Activated B cell treated with CpG ODN at 0.5 μM for 24 hours (primary cell): ENCODE measurements at places on chromosomes 1 and 21. TPM values are rescaled to one million over a fixed set of nuclear protein-coding genes. Genes with fewer than 3 reads are reported as not detected.

DNA sequence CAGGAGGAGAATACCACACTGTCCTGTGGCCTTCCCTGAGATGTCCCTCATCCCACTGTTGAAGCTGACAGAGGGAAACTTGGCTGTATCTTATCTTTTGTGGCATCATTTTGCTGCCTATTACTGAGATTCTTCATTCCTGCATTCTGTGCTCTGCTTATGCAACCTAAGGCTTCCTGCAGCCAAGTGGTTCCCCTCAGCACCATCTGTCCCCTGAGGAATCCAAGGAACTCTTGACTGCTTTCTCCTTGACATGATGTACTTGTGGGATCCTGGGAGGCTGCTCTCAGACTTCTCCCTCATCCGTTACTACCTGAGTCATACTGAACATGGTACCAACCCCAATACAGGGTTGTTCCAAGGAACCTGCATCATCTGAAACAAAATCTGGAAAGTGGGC is 21.1 kb upstream of the RIMKLA start:
- no peak for DNase-seq
- H3K4me3 ChIP-seq, result no peak overlapping the region
- peaks cover 12% of the 10 kb centered on the region for H3K27me3 ChIP-seq
- H3K27ac ChIP-seq, result no peak overlapping the region
- peaks cover 6% of the 10 kb centered on the region for H3K4me1 ChIP-seq

GRCh38 chr1:54624466-54625464 is 1.4 kb upstream of the FAM151A start:
- no peak overlapping the region for H3K27ac ChIP-seq
- H3K4me3 ChIP-seq, result no peak overlapping the region
- DNase-seq, result no peak
- no peaks in the 10 kb centered on the region for H3K4me1 ChIP-seq

RPRD2 gene
- 27.1 and 28.6 TPM in 2 replicates for total RNA-seq

- peaks cover 6% of the 10 kb centered on the region for H3K36me3 ChIP-seq
- DNase-seq, result no peak
- H3K4me3 ChIP-seq, result peak overlapping the region; percentile 24
- H3K27ac ChIP-seq, result peak overlapping the region; percentile 96
- H3K4me1 ChIP-seq, result peaks cover 43% of the 10 kb centered on the region
These were observed 20.5 kb downstream of the STPG1 start for GRCh38 chr1:24392982-24393650.

GPA33 gene
- total RNA-seq, result not detected in 2 replicates

MAN1C1 gene
- total RNA-seq, result 0.20 and 0.34 TPM in 2 replicates

MAPKAPK2 gene
- total RNA-seq, result 71.2 and 72.1 TPM in 2 replicates

DNA sequence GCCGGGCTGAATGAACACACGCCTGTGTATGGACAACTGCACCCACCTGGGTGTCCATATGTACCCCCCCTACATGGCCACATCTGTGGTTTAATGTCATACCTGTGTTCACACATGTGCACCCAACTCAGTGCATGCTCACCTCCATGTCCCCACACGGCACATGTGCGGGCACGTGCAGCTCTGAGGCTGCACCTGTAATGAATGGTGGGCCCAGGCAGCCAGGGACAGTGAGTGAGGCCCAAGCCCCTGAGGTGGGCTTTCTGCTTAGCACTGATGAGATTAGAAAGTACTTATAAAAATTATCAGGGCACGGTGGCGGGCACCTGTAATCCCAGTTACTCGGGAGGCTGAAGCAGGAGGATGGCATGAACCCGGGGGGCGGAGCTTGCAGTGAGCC is 42.5 kb upstream of the CSF3R start:
- H3K27ac ChIP-seq, result no peak overlapping the region
- no peaks in the 10 kb centered on the region for H3K4me1 ChIP-seq
- no peak for DNase-seq
- no peak overlapping the region for H3K4me3 ChIP-seq

CLCNKB gene
- not detected in 2 replicates for total RNA-seq

GRCh38 chr21:30027986-30028385 is 88.2 kb upstream of the GRIK1 start:
- H3K4me1 ChIP-seq, result no peaks in the 10 kb centered on the region
- DNase-seq, result no peak
- no peak overlapping the region for H3K4me3 ChIP-seq
- H3K27ac ChIP-seq, result no peak overlapping the region
- H3K36me3 ChIP-seq, result no peaks in the 10 kb centered on the region
- no peaks in the 10 kb centered on the region for H3K27me3 ChIP-seq

EPS8L3 gene
- total RNA-seq, result not detected in 2 replicates

IL12RB2 gene
- 0.98 and 1.1 TPM in 2 replicates for total RNA-seq

- no peak for DNase-seq
- H3K4me3 ChIP-seq, result no peak overlapping the region
- peaks cover 2% of the 10 kb centered on the region for H3K36me3 ChIP-seq
- no peak overlapping the region for H3K27ac ChIP-seq
- peaks cover 7% of the 10 kb centered on the region for H3K27me3 ChIP-seq
These were observed 31.8 kb downstream of the CSF1 start for GRCh38 chr1:109942434-109942833.

DNA sequence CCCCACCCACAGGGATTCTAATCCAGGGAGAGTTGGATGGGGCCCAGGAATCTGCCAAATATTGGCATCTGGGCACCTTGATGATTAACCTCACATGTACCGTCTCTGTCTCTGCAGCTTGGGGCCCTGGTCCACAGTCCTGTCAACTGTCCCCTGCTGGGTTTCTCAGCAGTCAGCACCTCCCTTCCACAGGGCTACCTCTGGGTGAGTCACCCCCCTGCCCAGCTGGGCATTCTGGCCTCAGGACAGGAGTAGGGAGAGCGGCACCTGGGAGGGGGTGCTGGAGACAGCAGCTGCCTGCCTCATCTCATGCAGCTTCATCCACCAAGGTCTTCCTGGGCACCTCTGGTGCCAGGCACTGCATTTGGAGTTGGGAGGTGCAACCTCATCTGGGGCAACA is 100.6 kb upstream of the ACTL8 start:
- H3K27ac ChIP-seq, result no peak overlapping the region
- H3K36me3 ChIP-seq, result no peaks in the 10 kb centered on the region
- H3K4me1 ChIP-seq, result peaks cover 4% of the 10 kb centered on the region
- H3K4me3 ChIP-seq, result no peak overlapping the region

- H3K27ac ChIP-seq, result no peak within 1 kb of the TSS
- no peaks in the 10 kb centered on the region for H3K4me1 ChIP-seq
- H3K4me3 ChIP-seq, result no peak within 1 kb of the TSS
- no peak for DNase-seq
- H3K36me3 ChIP-seq, result no peaks in the 10 kb centered on the region
These were observed at the start of gene PLPPR4 for GRCh38 chr1:99264201-99265021. Gene PLPPR4, plus strand, starts transcription at chr1:99264492. Its CDS starts 102 bp downstream, at chr1:99264594.

ZBTB8OS gene
- total RNA-seq, result 58.6 and 65.3 TPM in 2 replicates

DNA sequence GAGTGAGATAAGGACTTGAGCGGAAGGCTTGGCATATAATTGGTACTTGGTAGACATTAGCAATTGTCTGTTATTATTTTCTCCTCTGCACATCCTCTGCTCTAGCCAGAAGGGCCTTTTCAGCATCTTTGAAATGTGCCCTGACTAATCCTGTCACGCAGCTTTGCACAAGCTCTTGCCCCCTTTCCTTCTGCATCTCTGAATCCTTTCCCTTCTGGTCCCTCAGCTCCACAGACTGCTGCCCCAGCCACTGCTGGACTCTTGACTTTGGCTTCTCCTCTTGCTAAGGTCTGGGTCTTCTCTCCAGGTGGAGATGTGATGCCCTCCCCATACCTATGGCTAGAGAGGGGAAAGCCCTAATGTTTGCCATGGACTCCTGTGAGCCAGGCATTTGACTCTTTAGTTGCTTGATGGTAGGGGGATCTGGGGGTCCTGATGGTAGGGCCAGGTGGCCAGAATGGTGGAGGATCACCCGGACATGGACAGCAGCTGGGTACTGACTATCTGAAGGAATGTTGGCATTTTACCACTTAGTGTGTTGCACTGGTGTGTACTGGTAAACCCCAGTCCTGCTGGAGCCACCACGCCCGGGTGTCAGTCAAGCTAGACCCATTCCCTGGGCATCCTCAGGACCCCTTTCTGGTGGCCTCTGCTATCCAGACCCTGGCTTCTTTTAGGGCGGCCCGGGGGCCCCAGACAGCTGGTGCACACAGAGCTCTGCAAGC is 4.4 kb downstream of the HPCA start:
- H3K4me3 ChIP-seq, result no peak overlapping the region
- peaks cover 21% of the 10 kb centered on the region for H3K4me1 ChIP-seq
- DNase-seq, result no peak
- no peaks in the 10 kb centered on the region for H3K36me3 ChIP-seq
- no peak overlapping the region for H3K27ac ChIP-seq

DNA sequence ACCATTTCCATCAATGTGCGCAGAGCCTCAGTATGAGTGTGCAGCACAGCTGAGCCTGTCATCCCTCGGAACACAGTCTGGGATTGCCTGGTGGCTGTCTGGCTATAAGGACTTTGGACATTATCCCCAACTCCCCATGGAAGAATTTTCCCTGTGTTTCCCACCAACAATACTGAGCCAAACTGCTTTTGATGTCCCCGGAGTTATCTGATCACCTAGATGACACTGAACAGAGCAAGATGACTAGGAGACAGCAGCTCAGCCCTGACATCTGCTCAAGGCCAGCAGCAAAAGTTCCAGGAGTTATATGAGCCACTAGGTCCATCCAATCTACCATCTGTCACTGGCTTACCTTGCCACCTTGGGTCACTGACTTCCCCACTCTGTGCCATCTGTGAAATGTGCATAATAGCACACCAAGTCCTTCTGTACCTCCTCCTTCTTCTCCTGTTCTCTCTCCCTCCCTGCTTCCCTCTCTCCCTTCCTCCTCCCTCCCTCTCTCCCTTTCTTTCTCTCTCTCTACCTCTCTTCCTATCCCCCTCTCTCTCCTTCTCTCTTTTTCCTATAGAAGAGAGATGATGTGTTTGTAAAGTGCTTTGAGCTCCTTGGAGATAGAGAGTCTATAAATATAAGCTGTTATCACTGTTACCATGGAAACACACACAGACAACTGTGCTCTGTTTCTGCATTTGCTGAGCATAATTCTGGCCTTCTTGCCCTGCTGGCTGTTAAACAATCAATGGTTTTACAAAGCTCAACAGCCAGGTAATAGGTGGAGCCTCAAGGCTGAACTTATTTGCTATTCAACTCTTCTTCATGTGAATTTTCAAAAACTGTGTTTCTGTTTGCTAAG is 19.7 kb upstream of the ATP1B1 start:
- DNase-seq, result no peak
- H3K4me3 ChIP-seq, result no peak overlapping the region
- no peak overlapping the region for H3K27ac ChIP-seq
- H3K27me3 ChIP-seq, result peaks cover 4% of the 10 kb centered on the region
- H3K36me3 ChIP-seq, result no peaks in the 10 kb centered on the region

- DNase-seq, result no peak
- H3K27me3 ChIP-seq, result peaks cover 1% of the 10 kb centered on the region
- H3K36me3 ChIP-seq, result no peaks in the 10 kb centered on the region
- no peaks in the 10 kb centered on the region for H3K4me1 ChIP-seq
- no peak overlapping the region for H3K4me3 ChIP-seq
These were observed 45.2 kb downstream of the AJAP1 start for GRCh38 chr1:4699376-4700301.

DNA sequence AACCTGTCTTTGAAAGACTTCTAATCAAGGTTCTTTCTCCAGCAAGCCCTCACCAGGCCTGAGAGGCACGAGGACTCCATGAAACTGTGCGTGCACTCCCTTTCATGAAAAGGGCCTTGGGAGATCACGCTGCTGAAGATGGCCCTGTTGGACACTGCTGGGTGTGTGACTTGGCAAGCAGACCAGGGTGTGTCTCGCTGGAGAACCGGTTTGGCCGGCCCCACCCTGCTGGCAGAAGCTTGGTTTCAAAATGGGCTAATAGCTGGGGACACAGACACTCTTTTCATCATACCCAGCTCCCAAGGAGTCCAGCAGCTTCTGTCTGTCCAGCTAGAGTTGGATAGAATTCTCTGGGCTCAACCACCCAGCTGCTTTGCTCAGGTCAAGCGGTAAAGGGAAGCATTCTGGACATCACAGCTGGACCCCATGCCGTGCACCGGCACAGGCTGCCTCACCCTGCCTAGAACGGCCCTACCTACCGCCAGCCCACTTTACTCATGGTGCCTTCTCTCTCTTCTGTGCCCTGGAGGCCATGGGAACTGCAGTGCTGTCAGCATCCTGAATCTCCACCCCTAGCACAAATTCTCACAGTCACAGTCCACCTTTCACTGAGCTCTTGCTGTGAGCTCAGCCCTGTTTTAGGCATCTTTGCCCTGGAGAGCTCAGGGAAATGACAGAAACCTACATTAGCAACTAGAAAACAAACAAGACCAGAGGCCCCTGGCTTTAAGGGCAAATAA is 24.6 kb downstream of the PKP1 start:
- no peak for DNase-seq
- H3K4me1 ChIP-seq, result no peaks in the 10 kb centered on the region

DNA sequence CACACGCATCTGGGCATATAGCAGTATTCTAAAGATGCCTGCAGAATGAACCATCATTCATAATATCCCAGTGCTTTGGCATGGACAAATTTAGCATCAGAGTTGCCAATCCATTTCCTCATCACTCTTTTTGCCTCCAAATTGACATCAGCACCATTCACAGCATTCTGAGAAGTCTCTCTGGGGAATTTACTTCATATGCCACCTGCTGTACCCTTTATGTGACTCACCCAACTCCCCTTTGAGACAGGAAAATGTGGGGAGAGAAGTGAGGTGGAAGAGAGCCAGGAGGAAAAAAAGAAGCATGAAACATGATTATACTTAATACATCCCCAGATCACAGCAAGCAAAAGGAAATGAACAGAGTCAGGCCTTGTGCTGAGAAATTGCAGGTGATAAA is 37.4 kb downstream of the RAB3B start:
- DNase-seq, result no peak
- H3K36me3 ChIP-seq, result no peaks in the 10 kb centered on the region
- H3K4me1 ChIP-seq, result peaks cover 21% of the 10 kb centered on the region
- H3K27ac ChIP-seq, result no peak overlapping the region
- H3K27me3 ChIP-seq, result peaks cover 10% of the 10 kb centered on the region
